ENCODE measurements at places on chromosomes 6 and 20.

DNA sequence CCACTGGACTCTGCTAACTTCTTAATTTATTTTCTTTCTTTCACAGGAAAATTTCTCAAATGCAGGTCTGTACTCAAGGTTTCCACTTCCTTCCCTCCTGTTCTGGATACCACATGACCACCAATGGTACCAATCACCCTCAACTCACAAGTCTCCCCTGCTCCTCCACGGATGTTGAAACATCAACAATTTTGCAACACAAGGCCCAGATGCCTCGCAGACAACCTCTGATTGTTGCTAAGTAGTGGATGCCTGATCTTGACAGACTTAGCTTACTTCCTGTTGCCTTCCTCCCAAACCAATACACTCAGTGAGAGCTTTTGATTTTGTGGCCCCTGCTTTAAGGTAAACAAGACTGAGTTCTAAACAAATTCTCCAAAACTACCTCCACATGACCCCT lies 146.6 kb downstream of the FRK start:
- no peak for DNase-seq

DNA sequence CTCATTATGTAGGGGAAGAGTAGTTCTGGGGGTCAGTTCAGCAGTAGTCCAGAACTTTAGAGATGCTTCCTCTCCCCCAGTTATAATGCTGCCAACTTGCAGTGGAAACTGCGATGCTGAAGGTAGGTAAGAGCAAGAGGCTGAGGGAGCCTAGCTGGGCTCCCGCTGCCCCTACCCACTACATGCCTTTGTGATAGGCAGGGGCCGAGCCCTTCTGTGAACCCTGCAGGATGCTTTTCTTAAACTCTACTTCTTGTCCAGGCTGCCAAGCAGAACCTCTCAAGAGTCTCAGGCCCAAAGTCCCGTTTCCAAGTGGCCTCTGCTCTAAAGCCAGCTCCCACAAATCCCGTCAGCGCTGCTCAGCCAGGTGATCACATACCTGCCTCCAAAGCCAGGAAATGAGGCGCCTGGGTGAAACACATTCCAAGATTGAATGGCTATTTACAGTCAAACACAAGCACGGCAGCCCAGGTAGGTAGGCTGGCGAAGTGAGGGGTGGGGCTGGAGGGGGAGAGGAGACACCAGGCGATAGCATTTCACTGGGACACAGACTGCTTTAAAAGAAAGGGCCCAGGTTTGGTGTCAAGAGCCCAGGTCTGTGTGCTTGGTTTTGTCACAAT lies 150.7 kb downstream of the CD24 start:
- no peak for DNase-seq

GRCh38 chr6:56223995-56224394 lies 23.4 kb downstream of the COL21A1 start:
- no peak for DNase-seq

DNA sequence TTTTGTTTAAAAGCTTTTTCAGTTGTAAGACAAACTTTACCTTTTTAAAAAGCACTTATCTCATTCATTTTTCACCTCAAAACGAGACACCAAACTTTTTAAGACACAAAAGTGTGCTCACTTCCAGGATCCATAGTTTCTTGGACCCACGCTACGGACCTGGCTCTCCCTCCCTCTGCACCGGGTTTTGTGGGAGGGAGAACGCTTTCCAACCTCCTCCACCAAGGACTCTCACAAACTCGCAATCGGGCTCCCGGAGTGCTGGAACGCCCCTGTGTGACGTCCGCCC lies 436 bp downstream of the CAGE1 start:
- DNase-seq = no peak

DNA sequence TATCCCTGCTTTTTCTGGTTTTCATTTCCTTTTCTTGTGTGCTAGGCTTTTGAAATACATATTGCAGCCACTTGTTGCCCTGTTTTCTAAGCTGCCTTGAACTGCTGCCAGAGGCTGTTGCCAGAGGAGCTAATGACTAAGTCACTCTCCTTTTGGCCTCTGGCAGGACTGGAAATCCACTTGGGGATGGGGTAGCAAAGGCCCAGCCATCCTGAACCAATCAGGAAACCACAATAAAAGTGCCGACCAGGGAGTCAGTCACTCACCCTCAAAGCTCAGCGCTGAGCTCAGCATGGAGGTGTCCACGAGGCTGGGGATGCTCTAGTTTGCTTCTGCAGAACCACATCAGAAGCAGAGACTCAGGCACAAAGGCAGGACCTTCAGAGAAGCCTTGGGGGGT lies 813.0 kb downstream of the DHX35 start:
- DNase-seq = no peak

- DNase-seq = no peak
Observed at GRCh38 chr6:168274037-168274952, 45.3 kb downstream of the DACT2 start.

GRCh38 chr6:105994118-105994590 lies 92.0 kb upstream of the PRDM1 start:
- no peak for DNase-seq

DNA sequence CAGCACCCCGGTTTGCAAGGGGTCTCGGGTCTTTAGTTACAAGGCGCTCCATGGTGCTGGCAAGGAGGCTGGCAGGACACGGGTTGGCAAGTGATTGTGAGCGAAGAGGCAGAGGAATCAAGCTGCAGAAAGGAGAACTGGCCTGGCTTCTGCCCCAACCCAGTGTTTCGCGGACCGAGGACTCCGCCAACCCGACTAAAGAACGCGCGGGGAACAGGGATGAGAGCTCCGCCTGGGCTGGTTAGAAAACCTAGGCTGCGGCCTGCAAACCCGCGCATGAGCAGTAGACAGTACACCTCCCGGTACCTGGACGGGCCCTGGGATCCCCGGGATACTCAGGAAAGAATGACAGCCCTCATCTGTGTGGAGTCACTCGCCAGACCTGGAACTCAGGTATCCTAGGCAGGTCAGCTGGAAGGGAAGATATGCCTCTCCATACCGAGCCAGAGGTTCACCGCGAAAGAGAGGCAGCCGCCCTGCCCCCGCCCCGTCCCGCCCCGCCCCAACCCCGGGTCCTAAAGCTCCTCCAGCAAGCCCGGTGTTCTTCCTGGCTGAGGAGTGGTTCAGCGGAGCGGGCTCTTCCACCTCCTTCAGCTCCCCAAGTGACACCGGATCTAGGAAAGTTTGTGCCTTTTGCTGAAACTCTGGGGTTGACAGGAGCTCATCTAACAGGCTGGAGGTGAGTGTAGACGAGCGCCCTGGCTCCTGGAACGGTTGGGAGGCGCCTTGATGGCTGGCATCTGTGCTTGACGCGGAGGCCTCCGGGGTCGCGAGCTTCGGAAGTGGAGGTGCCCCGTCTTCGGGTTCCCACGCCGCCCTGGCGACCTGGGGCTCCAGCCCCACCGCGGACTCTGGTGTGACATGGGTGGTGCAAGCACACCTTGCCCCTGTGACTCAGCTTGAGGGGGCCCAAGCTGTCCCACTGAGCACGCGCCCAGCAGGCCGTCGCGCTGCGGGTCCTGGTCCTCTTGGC lies 1847.3 kb upstream of the DEFB115 start:
- no peak for DNase-seq

GRCh38 chr6:136474241-136474640 lies 76.0 kb downstream of the MAP7 start:
- DNase-seq = no peak

DNA sequence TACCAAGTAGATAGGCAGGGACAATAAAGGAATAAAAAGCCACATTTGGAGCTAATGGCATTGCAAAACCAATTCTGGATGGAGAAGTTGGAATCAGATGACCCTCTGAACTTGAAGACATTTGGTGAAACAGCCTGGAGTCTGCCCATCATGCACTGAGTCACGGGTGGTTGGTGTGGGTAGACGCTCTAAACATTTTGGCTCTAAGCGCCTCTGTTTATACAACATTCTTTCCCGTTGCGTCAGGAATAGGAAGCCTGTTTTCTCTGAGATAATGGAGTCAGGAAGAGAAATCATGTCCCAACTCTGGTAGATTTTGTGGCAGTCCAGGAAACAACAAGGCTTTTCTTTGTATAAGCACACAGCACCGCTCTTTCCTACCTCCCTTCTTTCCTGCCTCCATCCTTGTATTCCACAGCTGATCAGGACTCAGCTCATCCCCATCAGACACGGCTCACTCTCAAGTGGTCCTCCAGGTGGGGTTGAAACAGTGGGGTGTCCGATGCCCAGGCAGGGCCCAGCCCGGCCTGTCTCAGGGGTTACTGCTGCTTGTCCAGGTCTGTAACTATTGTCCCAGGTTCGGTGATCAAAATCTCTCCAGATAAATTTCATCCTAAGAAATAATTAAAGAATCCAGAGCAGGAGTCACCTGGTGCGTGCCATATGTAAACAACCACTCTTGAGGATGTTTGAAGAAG lies 12.1 kb upstream of the RAMACL start:
- no peak for DNase-seq

DNA sequence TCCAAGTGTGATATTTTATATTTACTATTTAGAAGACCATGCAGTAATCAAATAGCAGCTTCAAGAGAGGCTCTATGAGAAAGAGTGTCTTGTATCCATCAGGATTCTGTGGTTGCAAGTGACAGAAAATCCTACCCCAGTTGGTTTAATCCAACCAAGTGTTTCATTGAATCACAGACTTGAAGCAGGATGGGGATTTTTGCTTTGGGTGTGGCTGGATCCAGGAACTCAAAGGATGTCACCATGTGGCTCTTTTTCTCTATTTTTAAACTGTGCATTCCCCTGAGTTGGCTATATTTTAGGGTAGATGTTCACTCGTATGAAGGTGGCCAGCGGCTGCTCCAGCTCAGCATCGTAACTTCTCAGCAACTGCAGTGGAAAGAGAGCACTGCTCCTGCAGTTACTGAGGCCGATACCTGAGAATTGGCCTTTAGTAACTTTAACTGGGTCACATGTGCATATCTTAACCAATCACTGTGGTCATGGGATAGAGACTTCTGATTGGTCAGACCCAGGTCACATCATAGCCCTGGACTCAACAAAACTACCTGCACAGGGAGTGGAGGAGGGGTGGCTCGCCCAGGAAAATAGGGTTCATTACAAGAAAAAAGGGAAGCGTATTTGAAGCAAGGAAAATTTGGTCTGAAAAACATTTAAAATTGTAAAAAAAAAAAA lies 396.1 kb upstream of the SULF2 start:
- no peak for DNase-seq

GRCh38 chr6:129454488-129454887 lies 255.5 kb downstream of the ARHGAP18 start:
- no peak for DNase-seq

GRCh38 chr6:16850681-16851026 lies 89.4 kb upstream of the ATXN1 start:
- DNase-seq = no peak

DNA sequence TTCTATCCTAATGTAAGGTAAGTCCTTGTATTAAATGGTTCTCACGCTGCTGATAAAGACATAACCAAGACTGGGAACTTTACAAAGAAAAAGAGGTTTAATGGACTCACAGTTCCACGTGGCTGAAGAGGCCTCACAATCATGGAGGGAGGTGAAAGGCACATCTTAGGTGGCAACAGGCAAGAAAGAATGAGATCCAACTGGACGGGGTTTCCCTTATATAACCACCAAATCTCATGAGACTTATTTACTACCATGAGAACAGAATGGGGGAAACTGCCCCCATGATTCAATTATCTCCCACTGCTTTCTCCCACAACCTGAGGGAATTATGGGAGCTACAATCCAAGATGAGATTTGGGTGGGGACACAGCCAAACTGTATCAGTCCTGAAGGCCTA lies 136.6 kb downstream of the HTR1B start:
- DNase-seq = no peak

GRCh38 chr20:21126581-21126870 lies 644 bp downstream of the KIZ start:
- no peak for DNase-seq

DNA sequence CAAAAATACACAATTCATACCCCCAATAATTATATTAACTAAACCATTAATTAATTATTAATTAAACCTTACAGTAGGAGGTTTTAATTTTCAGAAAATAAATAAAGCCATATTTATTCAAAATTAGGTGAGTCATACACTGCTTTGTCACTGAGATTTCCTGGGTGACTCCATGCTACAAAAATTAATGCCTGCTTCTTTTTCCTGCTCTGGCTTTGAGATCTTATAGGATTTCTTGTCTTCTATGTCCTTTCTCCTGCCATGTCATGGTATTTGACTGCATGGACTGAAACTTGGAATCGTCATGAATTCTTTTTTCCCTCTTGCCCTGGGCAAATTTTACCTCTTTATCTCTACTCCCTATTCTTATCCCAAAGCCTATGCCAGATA lies 133.2 kb downstream of the PHACTR1 start:
- no peak for DNase-seq

GRCh38 chr20:36792422-36792821 lies 18.9 kb upstream of the DSN1 start:
- DNase-seq = peak; percentile 72

DNA sequence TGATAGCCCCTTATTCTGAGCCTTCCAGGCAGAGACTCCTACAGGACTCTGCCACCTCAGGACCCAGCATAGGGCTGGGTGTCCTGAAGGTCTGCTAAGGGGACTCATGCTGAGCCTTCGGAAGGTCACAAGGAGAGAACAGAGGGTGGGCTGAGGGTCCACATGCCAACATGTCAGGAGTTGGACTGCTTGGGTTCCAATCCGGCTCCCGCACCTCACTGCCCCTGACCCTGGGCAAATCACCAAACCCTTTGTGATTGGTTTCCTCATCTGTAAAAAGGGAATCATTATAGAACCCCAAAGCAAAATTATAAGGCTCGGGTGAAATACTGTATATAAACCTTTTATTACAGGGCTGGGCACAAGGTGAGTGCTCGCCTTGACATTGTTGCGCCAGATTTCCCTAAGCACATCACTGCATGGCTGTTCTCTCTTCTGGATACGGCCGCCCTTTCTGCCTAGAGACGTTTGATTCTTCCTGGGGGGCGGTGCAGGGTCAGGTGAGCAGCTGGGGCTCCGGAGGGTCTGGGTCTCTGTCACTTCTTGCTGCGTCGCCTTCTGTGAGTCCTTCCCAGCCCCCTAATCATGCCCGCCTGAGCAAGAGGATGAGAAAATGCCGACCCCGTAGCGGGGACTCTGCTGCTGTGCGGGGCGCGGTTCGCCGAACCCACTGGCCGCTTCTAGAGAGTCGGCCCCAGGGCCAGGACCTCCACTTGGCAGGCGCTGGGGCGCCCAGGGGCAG lies 90.5 kb upstream of the EPB41L1 start:
- DNase-seq = no peak

- no peak for DNase-seq
Observed at GRCh38 chr6:2242311-2242710, 3.1 kb downstream of the GMDS start.

- no peak for DNase-seq
Observed at GRCh38 chr20:856361-856775, 22.9 kb downstream of the FAM110A start.

GRCh38 chr6:65199683-65200082 lies 507.3 kb downstream of the EYS start:
- DNase-seq = no peak

GRCh38 chr6:161804838-161805237 lies 531.0 kb upstream of the AGPAT4 start:
- no peak for DNase-seq

DNA sequence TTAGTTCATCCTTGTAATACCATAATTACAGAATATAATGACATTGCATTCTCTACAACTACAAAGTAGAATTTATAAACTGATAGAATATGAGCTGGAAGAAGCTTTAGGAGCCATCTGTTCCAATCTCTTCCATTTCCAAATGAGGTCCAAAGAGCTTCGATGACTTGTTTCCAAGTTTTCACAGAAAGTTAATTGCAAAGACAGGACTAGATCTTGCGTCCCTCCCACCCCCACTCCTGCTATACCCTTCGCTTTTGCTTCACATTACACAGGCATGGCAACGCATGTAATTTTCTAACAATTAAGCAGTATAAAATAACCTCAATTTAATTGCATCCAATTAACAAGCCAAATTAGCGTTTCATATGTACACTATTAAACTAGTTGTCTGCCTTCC lies 7.0 kb downstream of the HIVEP2 start:
- DNase-seq = no peak

Data from NT2/D1 (cell line).